ENCODE measurements at places on chromosomes 6 and 20.

GRCh38 chr6:15443119-15443830 lies 197.4 kb downstream of the JARID2 start:
- peak; percentile 74 for DNase-seq

DNA sequence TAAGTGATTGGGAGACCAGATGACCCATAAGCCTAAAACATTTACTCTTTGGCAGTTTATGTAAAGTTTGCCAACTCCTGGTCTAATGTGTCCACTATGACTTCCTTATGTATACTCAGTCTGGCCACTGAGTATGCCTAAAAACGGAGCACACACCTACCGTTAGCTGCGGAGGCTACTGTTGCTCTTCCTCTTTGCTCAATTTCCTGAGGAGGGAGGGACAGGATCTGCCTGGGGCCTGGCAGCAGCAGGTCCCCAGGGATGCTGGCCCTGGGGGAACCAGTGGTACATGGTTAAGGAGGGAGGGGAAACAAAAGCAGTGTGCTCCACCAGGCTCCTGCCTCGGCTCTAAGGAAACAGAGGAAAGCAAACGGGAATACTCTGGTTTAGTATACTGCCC lies 113.5 kb downstream of the CDYL start:
- no peak for DNase-seq

- DNase-seq: no peak
Observed at GRCh38 chr6:165941249-165941775, 226.3 kb downstream of the TBXT start.

DNA sequence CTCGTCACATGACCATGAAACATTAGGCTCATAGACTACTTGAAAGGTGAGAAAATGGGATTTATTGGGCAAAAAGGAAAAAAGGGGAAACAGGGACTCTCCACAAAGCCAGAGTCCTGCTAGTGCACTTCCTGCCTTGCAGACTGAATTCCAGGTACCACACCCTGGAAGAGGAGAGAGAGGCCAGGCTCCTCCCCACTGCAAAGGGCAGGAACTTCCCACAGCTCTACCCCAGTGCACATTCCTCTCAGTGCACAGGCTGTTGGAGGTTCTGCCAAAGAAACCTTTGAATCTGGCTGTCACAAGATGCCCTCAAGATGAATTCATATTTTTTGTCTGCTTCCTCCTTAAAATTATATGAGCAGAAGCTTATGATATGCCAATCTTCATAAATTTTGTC lies 920.4 kb upstream of the GJE1 start:
- no peak for DNase-seq

- no peak for DNase-seq
Observed at GRCh38 chr6:118952683-118953082, 17.7 kb upstream of the MCM9 start.

GRCh38 chr6:131061751-131062119 lies 1.3 kb downstream of the EPB41L2 start:
- peak; percentile 60 for DNase-seq

GRCh38 chr6:157424491-157425020 lies 43.6 kb downstream of the ZDHHC14 start:
- no peak for DNase-seq

DNA sequence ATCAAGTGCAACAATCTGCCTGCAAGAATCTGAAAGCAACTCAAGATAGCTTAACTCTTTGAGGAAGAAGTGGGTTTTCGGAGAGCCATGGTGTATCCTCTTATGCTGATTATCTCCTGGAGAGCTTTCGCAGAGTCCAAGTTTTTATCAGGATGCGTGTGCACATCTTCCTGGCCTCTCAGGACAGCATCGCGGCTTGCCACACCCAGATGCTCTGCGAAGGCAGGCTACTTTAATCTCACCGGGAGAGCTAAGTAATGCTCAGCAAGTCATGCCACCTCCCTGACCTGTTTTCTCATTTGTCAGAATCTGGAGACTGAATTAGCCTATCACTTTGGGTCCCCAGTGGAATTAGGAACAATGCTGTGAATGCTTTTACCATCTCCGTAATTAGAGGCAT lies 52.9 kb downstream of the TTI1 start:
- no peak for DNase-seq
